ENCODE measurements at places on chromosomes 2 and 18. TPM values are rescaled to one million over a fixed set of nuclear protein-coding genes. Genes with fewer than 3 reads are reported as not detected.

The CYP1B1 gene
- polyA plus RNA-seq = 4.5 TPM

The VWC2L gene
- not detected for polyA plus RNA-seq

The FN1 gene
- 17.9 TPM for polyA plus RNA-seq

The FBXO48 gene
- 0.56 TPM for polyA plus RNA-seq

The ESPNL gene
- 0.42 TPM for polyA plus RNA-seq

The SMYD1 gene
- not detected for polyA plus RNA-seq

The APLF gene
- polyA plus RNA-seq = 0.85 TPM

The CDH7 gene
- polyA plus RNA-seq = not detected

The SPAG16 gene
- 11.1 TPM for polyA plus RNA-seq

The UGT1A10 gene
- not detected for polyA plus RNA-seq

The ANO7 gene
- 1.2 TPM for polyA plus RNA-seq

The FOXD4L1 gene
- 0.19 TPM for polyA plus RNA-seq

The TUBB8B gene
- not detected for polyA plus RNA-seq

The CROCC2 gene
- 0.05 TPM for polyA plus RNA-seq

The SERPINB2 gene
- polyA plus RNA-seq = 0.52 TPM

The ALPP gene
- not detected for polyA plus RNA-seq

The C1QL2 gene
- 0.15 TPM for polyA plus RNA-seq

The CMPK2 gene
- polyA plus RNA-seq = 1.7 TPM

The IL1R2 gene
- polyA plus RNA-seq = 1.9 TPM

The CHST9 gene
- 3.9 TPM for polyA plus RNA-seq

The FBLN7 gene
- 1.0 TPM for polyA plus RNA-seq

Data from pancreas (tissue), 10 donors.